ENCODE measurements at places on chromosomes 2 and 18.

GRCh38 chr2:128736689-128737545, 418.2 kb upstream of the HS6ST1 start:
- DNase-seq: no peak

- DNase-seq: no peak
Observed at GRCh38 chr2:158934170-158934569, 34.3 kb upstream of the TANC1 start.

DNA sequence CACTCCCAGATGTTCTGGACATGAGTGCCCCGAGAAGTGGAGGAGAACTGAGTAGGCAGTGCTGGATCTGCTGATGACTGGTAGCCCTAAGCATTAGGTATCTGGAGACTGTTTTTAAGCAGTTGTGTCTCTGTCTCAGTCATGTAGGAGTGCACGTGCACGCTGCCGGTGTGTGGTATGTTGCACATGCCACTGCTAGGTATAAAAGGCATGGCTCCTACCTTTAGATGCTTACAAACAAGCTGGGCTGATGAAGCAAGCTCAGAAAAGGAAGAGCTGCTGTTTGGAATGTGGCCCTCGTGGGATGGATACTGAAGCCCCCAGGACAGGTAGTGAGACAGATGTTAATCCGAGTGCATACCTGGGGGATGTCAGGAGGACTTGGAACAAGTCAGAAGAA, 49.1 kb downstream of the HK2 start:
- DNase-seq: no peak

DNA sequence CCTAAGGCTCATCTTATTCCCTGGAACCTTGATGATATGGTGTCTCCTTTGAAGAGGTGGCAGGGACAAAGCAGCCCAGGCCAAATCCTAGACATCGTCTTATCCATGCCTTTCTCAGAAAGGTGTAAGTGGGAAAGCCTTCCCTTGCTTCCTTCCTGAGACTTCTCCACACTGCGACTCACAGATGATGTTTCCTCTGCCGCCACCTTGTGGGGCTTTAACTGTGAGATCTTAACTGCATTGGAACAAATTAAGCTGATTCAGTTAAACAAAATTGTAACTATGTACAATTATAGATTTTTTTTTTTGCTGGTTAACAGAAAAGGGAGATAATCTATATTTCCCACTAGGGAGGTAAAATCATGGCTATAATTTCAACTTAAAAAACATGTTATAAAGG, 10.0 kb upstream of the GCA start:
- DNase-seq: no peak

DNA sequence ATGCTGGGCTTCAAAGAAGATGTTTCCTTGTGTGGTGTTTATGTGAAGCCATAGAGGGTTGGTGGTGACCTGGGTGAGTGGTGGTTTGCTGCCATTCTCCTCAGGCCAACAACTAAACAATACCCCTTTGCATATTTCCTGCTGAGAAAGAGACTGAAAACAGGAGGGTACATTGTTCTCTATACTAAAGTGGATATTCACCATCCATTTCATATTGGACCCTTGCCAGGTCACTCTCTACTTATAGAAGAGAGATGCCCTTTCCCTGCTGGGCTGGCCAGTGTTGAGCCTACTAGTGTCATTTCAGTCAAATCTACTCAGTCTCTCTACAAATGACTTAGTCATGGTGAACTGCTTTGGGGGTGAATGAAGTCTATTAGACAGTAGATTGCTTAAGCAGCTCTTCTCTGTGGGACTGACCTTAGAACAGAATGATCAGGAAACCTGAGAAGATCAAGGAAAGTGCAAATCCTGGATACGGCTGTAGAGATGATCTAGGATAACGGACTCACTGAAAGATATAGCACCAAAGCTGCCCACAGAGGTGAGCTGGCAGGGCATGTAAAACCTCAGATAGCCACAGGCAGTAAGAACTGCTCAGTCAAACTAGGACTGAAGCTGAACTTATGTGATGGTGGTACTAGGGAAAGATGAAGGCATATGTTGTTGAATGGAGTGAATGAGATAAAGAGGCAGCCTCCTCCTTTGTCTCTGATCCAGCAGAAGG, 154.9 kb downstream of the MYO3B start:
- DNase-seq: no peak
